ENCODE measurements at places on chromosomes 6 and 20.

DNA sequence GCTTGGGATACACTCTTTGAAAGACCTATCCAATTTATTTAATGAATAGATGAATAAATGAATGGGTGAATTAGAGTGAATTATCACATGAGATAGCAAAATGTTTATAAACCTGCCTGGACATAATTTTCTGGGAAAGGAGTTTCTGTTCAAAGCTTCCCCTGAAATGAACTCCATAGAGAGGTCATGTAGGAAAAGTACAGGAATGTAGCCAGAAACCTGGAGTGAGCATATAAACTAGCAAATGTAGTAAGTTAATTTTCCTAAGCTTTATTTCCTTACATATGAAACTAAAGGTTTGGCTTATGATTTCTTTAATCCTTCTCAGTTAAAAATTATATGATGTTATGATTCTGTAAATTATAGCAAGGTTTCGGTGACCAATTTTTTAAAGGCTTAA is 380.3 kb upstream of the RSPO3 start:
- no peaks in the 10 kb centered on the region for H3K36me3 ChIP-seq
- no peak overlapping the region for H3K4me3 ChIP-seq
- no peaks in the 10 kb centered on the region for H3K4me1 ChIP-seq
- H3K27ac ChIP-seq: no peak overlapping the region
- DNase-seq: no peak
- H3K27me3 ChIP-seq: no peaks in the 10 kb centered on the region

DNA sequence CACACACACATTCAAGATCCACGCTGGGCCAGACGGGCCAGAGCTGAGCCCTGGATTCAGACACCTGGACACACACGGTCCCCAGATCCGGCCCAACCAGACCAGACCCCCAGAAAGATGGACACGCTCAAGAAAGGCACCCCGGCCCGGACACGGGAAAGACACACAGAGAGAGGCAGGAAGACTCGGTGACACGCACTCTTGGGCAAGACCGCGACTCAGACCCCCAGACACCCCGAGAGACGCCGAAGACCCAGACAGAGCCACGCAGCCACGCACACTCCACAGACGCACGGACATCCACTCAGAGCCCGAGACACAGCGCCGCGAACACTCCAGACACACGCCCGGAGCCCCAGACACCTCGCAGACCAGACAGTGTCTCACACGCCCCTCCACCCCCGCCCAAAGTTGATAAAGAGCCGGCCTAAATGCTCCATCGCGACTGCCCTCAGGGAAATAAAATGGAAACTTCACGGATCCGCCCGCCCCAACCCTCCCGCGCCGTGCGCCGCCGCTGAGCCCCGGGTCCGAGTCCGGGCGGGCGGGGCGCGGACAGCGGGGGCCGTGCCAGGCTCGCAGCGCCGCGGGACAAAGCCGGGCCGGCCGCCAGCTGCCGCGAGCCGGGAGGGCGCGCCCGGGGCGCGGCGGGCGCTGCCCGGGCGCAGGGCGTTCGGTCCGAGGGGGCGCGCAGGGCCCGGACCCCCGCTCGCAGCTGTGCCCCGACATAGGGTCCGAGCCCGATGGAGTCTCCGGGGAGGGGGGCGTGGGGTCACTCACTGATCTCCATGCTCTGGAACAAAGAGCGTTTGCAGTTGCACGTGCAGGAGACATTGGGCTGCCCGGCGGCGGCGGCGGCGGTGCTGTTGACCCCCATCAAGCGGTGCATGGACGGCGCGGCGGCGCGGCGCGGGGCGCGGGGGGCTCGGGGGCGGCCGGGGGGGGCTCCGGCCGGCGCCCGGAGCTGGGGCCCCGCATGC is 831 bp downstream of the PMEPA1 start:
- DNase-seq: no peak
- H3K4me3 ChIP-seq: peak overlapping the region; percentile 85
- H3K27ac ChIP-seq: peak overlapping the region; percentile 92
- H3K27me3 ChIP-seq: no peaks in the 10 kb centered on the region

GRCh38 chr6:168117942-168118341 is 38.9 kb upstream of the FRMD1 start:
- no peaks in the 10 kb centered on the region for H3K36me3 ChIP-seq
- H3K27ac ChIP-seq: no peak overlapping the region
- no peaks in the 10 kb centered on the region for H3K27me3 ChIP-seq
- DNase-seq: no peak

DNA sequence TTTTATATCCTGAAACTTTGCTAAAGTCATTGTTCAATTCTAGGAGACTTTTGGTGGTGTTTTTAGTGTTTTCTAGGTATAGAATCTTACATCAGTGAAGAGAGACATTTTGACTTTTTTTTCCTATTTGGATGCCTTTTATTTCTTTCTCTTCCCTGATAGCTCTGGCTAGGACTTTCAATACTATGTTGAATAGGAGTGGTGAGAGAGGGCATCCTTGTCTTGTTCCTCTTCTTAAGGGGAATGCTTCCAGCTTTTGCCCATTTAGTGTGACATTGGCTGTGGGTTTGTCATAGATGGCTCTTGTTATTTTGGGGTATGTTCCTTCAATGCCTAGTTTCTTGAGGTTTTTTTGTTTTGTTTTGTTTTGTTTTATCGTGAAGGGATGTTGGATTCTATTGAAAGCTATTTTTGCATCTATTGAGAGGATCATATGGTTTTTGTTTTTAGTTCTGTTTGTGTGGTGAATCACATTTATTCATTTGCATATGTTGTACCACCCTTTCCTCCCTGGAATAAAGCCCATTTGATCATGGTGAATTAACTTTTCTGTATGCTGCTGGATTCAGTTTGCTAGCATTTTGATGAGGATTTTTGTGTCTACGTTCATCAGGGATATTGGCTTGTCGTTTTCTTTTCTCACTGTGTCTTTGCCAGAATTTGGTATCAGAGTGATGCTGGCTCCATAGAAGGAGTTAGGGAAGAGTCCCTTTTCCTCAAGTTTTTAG is 540.1 kb upstream of the FLRT3 start:
- no peak overlapping the region for H3K4me3 ChIP-seq
- DNase-seq: no peak
- H3K27me3 ChIP-seq: no peaks in the 10 kb centered on the region
- H3K4me1 ChIP-seq: no peaks in the 10 kb centered on the region
- no peaks in the 10 kb centered on the region for H3K36me3 ChIP-seq
- no peak overlapping the region for H3K27ac ChIP-seq

GRCh38 chr6:22497276-22497675 is 72.1 kb upstream of the HDGFL1 start:
- peaks cover 8% of the 10 kb centered on the region for H3K4me1 ChIP-seq
- no peak for DNase-seq
- H3K27ac ChIP-seq: no peak overlapping the region
- no peaks in the 10 kb centered on the region for H3K36me3 ChIP-seq
- H3K4me3 ChIP-seq: no peak overlapping the region

DNA sequence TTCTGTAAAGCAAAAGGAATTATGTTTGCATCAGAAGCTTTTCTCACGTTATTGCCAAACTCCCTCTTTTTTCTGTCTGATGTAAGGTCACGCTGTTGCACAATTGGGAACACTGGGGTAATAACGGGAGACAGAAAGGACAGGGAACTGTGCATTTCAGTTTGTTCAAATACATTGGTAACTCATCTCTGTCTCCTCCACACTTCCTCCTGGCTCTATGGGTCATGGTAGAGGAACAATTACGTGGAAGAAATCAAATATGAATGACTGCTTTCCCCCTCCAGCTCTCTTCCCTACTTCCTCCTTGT is 132.2 kb upstream of the TNFAIP3 start:
- no peak overlapping the region for H3K4me3 ChIP-seq
- no peak for DNase-seq
- no peaks in the 10 kb centered on the region for H3K36me3 ChIP-seq
- H3K27me3 ChIP-seq: no peaks in the 10 kb centered on the region

DNA sequence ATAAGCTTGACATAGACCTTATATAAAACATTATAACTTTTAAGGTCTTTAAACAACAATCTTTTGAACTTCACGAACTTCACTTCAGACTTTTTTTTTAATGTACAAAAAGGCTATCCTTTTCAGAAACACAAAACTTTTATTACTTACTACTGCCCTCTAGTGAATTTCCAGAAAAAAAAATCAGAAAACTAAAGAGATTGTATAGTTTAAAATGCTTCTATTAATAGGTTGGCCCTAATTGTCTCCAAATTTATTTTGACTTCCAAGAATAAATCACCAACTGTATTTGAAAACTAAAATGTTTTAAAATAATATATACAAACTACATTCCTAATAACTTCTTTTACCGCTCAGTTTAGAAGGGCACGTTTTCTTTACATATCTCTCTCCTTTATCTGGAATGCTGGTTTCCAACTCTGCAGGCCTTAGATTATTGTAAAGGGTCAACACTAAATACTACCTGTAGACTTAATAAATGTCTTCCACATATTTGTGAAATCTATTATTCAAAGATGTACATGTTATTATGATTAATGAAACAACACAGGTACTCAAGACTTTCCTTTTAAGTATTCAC is 66.8 kb downstream of the LMBRD1 start:
- no peaks in the 10 kb centered on the region for H3K27me3 ChIP-seq
- no peaks in the 10 kb centered on the region for H3K4me1 ChIP-seq
- no peak for DNase-seq
- H3K27ac ChIP-seq: no peak overlapping the region
- H3K4me3 ChIP-seq: no peak overlapping the region
- no peaks in the 10 kb centered on the region for H3K36me3 ChIP-seq

GRCh38 chr6:22045261-22045912 is 251.4 kb downstream of the PRL start:
- H3K27ac ChIP-seq: no peak overlapping the region
- H3K4me3 ChIP-seq: no peak overlapping the region
- H3K27me3 ChIP-seq: no peaks in the 10 kb centered on the region
- no peaks in the 10 kb centered on the region for H3K36me3 ChIP-seq

DNA sequence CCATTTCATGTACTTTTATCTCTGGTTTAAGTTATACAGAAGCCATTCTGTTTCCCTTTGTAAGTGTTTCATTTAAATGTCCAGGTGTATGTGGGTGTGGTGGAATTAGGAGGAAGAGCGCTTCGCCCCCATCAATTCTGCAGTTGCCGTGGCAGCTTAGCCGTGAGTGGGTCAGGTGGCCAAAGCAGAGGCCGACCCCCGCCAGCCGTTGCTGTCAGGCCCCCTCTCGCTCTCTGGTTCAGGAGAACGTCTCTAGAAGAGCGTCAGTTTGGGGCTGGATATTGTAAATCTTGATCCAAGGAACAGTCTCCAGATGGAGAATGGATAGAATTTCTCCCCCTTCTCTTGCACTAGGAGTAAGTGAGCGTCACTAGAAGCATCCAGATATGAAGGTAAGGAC is 367.4 kb downstream of the FOXA2 start:
- no peaks in the 10 kb centered on the region for H3K27me3 ChIP-seq
- DNase-seq: no peak
- no peak overlapping the region for H3K4me3 ChIP-seq
- no peak overlapping the region for H3K27ac ChIP-seq

DNA sequence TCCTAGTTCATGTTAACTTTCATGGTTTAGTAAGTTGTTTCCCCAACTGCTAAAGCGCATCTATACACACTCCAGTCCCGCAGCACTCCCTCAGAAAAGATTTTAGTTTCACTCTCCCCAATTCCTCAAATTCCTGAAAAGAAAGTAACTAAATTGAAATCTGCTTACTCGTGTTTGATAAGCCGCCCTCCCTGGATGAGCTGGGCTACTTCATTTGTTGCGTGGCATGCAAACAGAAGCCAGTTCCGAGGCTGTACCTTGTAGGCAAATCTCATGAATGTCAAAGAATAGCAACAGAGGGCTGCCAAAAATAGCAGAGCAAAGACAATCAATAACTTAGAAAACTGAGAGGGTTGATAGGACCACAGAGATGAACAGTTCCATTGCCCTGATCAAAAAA is 16.9 kb downstream of the MPC1 start:
- no peak for DNase-seq
- peak overlapping the region; percentile 35 for H3K4me3 ChIP-seq
- H3K27ac ChIP-seq: peak overlapping the region; percentile 83

DNA sequence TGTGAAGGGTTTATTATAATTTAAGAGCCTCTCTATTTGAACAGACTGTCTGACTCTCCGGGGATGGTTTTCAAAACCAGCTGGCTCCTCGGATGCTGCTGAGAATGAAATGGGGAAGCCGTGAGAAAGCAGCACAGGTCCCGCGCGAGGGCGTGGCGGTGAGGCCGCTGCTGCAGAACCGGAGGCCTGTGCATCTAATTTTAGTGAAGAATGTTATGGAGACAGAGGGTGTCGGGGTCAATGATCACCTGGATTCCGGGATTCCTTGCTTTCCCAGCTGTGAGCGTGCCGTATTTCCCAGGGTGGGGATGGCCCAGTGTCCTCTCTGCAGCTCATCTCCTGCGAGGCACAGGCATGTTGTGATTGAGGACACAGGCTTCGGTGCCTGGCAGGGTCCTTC is 348.0 kb downstream of the CDH4 start:
- H3K4me1 ChIP-seq: no peaks in the 10 kb centered on the region
- no peak overlapping the region for H3K4me3 ChIP-seq
- no peaks in the 10 kb centered on the region for H3K36me3 ChIP-seq

DNA sequence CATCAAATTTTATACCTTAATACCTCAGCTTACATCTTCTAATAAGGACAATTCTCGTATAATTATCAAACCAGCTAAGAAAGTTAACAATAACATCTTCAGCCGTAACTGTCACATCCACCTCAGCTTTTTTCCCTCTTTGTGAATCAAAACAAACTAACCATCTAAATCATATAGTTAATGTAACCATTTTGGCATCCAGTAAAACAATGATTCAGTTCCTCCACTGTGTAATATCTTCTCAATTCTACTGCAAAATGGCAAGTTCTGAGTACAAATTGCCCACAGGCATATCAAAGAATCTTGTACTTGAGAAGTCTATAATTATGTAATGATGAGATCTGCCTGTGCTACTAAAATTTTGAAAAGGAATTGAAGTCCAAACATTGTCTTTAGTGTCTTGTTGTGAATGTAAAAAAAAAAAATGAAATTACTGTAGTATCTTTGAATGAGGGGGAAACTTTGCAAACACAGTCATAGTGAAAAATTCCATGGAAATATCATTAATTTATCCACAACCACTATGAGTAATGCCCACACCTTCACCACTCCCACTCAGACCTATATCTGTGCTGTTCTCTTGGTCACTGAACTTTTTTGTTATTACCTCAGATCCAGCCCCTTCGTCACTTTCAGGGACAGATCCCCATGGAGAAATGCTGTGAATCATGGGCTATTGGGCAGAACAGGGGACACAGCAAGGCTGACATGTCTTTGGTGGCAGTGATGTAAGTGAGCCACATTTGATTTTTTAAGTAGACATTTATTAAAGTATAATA is 178.6 kb upstream of the RAB32 start:
- H3K36me3 ChIP-seq: no peaks in the 10 kb centered on the region
- no peaks in the 10 kb centered on the region for H3K4me1 ChIP-seq
- H3K4me3 ChIP-seq: no peak overlapping the region
- H3K27me3 ChIP-seq: no peaks in the 10 kb centered on the region
- no peak overlapping the region for H3K27ac ChIP-seq
- no peak for DNase-seq

GRCh38 chr6:147173140-147173539 is 31.1 kb upstream of the STXBP5 start:
- H3K4me3 ChIP-seq: no peak overlapping the region
- H3K27ac ChIP-seq: no peak overlapping the region
- DNase-seq: no peak
- no peaks in the 10 kb centered on the region for H3K4me1 ChIP-seq
- no peaks in the 10 kb centered on the region for H3K27me3 ChIP-seq
- no peaks in the 10 kb centered on the region for H3K36me3 ChIP-seq
